ENCODE measurements at places on chromosomes 7 and 10. TPM values are rescaled to one million over a fixed set of nuclear protein-coding genes. Genes with fewer than 3 reads are reported as not detected.

Gene ACSM6
- not detected for total RNA-seq

Gene SORBS1
- 84.6 TPM for total RNA-seq

Gene MGMT
- 50.4 TPM for total RNA-seq

Gene ADRB1
- 10.2 TPM for total RNA-seq

Gene ZNF783
- total RNA-seq, result 20.7 TPM

Gene ACTL6B
- 2.4 TPM for total RNA-seq

Gene CRYGN
- not detected for total RNA-seq

Gene ANK3
- total RNA-seq, result 47.8 TPM

Gene H2BK1
- total RNA-seq, result 3.0 TPM

Gene WEE2
- not detected for total RNA-seq

Gene CYTH3
- 12.3 TPM for total RNA-seq

Gene RADIL
- total RNA-seq, result 1.8 TPM

Gene OR6B1
- not detected for total RNA-seq

Gene HOXA7
- total RNA-seq, result 2.2 TPM

Gene SOSTDC1
- 2.3 TPM for total RNA-seq

Gene KCNIP2
- total RNA-seq, result 3.0 TPM

Gene AIMP2
- 34.4 TPM for total RNA-seq

Gene TMEM270
- total RNA-seq, result 4.9 TPM

Gene RELN
- 3.0 TPM for total RNA-seq

Gene TNKS2
- total RNA-seq, result 38.5 TPM

Gene RET
- 8.7 TPM for total RNA-seq

Gene OR2A5
- not detected for total RNA-seq

Gene LBX1
- not detected for total RNA-seq

Gene WDR86
- 12.8 TPM for total RNA-seq

Gene PPP1R17
- not detected for total RNA-seq

Gene CRHR2
- 0.17 TPM for total RNA-seq

Gene ZNF425
- 2.8 TPM for total RNA-seq

Gene RBM17
- 59.2 TPM for total RNA-seq

Gene ANKRD1
- total RNA-seq, result 20.0 TPM

Gene COBL
- 46.6 TPM for total RNA-seq

Gene OR2A12
- total RNA-seq, result not detected

Gene NCF1
- 1.6 TPM for total RNA-seq

Gene CADPS2
- total RNA-seq, result 50.4 TPM

Gene PLEKHA1
- total RNA-seq, result 24.2 TPM

Gene UCMA
- not detected for total RNA-seq

Gene RALA
- total RNA-seq, result 11.9 TPM

Gene OPALIN
- total RNA-seq, result 0.17 TPM

Gene MBL2
- total RNA-seq, result not detected

Gene GNAT3
- total RNA-seq, result not detected

Gene ZMYND11
- total RNA-seq, result 66.6 TPM

Gene CACNB2
- total RNA-seq, result 5.5 TPM

Gene DKK1
- 6.5 TPM for total RNA-seq

Gene CALN1
- total RNA-seq, result 1.2 TPM

Gene TNS3
- 19.5 TPM for total RNA-seq

Gene TAS2R40
- total RNA-seq, result not detected

Gene ENKUR
- 0.62 TPM for total RNA-seq

Gene FKBP6
- not detected for total RNA-seq

Gene CNNM1
- total RNA-seq, result 36.1 TPM

Gene TAF3
- total RNA-seq, result 20.2 TPM

All from prostate gland (tissue), 2 donors.